ENCODE measurements at places on chromosomes 4 and X.
A peak's percentile ranks its signal among the peaks of the same experiment; 100 is the strongest.

- no peak for DNase-seq
Measured at GRCh38 chr4:8351931-8352367, 82.4 kb downstream of the HTRA3 start.

- no peak for DNase-seq
Measured at GRCh38 chrX:65586491-65586890, 51.9 kb upstream of the LAS1L start.

- no peak for DNase-seq
Measured at GRCh38 chr4:156792462-156793085, 179.0 kb downstream of the PDGFC start.

DNA sequence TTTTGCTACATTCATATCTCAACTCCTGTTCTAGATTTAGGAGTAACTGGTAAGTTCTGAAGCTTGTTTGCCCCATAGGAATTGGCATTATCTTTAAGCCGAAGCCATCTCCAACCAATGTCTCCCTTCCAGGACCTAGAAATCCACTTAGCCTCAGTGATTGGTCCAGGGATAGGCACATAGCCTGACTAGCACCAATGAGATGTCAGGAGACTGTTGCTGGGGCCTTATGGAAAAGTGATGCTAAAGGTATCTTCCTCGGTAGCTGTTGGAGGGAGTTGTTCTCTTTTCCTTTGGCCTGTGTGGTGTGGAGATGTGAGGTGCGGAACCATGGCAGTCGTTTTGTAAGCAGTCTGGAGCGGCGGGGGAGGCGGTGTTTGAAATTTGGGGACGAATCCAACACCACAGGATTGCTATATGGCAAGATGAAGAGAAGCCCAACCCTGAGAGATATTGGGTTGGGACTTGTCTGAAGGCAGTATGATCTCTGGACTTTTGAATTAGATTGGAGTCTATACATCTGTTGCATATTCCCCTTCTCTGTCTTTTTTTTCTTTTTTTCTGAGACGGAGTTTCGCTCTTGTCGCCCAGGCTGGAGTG is 109.8 kb upstream of the ATP6AP2 start:
- no peak for DNase-seq

- DNase-seq = peak; percentile 20
Measured at GRCh38 chr4:39976945-39977488, 694 bp downstream of the PDS5A start.

GRCh38 chr4:31482691-31483090 is 762.5 kb downstream of the PCDH7 start:
- DNase-seq = no peak

- no peak for DNase-seq
Measured at GRCh38 chr4:133968174-133968573, 233.4 kb downstream of the PABPC4L start.

DNA sequence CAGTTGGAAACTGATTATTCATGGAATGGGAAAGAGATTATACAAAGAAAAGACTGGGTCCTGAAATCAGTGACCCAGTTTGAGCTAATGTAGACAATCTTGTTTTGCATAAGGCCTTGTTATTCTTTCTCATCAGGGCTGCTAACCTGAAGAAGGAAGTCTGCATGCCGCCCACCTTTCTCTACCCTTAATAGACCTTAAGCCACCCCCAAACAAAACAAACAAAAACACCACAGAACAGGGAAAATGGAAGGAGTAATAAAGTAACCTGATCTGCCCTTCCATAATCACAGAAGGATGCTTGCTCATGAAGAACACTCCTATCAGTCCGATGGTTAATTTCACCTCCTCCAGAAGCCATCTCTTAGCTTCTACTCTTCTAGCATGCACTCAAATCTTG is 288.1 kb downstream of the FRMPD4 start:
- no peak for DNase-seq

DNA sequence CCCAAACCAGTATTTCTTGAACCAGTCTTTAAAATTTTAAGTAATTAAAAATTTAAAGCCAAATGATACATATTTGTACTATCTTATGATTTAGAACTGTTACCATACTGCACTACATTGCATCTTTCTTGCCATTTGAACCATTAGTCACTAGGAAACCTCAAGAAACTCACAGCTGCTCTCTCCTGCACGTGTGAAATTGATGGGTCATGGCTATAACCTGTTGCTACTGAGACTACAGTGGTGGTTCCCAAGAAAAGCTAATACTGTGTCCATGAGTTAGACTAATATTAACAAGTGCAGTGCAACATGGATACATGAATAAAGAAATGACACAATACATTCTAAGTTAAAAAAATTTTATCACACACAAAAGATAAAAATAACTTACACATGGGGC is 88.4 kb downstream of the PDE5A start:
- no peak for DNase-seq

GRCh38 chr4:1207157-1207470 is 34.7 kb upstream of the SPON2 start:
- no peak for DNase-seq

- DNase-seq = no peak
Measured at GRCh38 chr4:40325406-40326019, 9.6 kb upstream of the CHRNA9 start.

GRCh38 chrX:22300130-22300529 is 27.4 kb downstream of the CBLL2 start:
- no peak for DNase-seq

- peak; percentile 30 for DNase-seq
Measured at GRCh38 chr4:80138551-80139538, 58.5 kb upstream of the PRDM8 start.

- no peak for DNase-seq
Measured at GRCh38 chrX:150551963-150552362, 16.5 kb upstream of the MTM1 start.

DNA sequence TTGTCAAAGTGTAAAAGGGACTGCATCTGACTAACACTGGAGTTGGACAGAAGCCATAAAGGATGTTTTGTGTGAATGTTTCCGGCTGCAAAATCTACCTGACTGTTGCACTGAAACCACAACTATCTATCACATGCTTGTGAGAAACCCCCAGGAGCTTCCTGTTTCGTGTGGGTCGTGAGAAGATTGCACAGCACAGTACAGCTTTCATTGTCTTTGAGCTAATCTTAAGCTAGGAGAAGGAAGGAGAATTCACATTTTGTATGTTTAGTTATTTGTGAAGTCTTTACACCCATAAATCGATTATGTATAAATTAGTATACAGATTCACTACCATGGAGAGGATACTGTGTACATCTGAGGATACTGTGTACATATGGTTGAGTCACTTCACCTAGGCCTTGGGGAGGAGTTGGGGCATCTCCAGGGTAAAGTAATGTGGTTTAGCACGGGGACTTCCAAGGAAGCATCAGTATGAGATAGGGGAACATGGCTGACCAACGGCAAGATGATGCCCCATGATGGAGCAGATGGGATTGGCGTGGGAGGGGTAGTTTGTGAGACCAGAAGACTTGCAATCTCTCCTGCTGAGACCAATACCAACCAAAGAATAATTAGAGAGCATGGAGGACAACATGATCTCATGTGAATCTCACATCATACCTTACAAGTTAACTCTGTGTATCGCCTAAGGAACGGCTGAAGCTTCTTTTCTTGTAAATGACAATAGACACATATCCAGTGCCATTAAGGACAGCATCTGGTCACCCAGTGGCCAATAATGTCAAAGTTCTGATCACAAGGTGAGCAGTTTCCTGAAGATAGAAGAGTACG is 43.1 kb upstream of the FAM9C start:
- peak; percentile 32 for DNase-seq

DNA sequence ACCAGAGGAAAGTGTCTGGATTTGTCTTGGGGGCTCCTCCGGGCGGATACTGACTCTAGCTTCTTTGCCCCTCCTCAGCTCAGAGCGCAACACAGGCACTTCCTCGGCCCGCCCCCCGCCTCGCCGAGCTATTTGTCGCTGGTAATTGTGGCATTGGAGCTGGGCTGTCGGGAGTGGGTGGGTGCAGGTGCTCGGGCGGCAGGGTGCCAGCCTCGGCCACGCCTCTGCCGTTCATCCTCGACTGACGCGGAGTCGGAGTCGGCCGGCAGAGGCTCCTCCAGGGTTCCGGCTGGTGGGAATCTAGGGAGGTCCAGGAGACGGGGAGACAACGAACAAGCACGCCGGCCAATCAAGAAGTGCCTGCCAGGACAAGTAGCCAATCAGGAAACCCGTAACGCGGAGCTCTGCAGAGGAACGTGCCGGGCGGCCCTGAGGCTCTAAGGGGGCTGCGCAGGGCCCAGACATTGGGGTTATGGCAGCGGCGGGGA is 3.9 kb upstream of the SYN1 start:
- DNase-seq = no peak

DNA sequence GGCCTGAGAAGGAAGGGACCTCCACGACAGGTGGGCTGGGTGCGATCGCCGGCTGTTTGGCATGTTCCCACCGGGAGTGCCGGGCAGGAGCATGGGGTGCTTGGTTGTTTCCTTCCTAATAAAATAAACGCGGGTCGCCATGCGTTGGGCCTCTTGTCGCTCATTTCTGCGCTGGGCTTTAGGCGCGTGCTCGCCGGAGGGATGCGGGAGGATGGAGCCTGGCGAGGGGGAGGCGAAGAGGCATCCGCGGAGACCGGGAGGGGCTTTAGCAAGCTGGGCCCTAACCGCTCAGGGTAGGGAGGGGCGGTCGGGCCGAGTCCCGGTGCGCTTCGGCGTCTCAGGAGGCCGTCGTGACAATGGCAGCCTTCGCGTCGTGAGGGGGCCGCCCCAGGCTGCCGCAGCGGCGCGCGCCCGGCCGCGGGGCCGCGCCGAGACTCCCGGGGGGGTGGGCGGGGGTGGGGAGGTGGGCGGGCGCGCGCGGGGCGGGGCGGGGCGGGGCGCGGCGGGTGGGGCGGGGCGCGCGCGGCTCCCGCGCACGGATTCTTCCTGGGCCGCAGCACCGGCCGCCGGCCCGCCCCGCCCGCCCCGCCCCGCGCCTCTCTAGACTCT is 476 bp upstream of the GDI1 start:
- DNase-seq = no peak

GRCh38 chr4:165308166-165308565 is 19.3 kb upstream of the MSMO1 start:
- no peak for DNase-seq

DNA sequence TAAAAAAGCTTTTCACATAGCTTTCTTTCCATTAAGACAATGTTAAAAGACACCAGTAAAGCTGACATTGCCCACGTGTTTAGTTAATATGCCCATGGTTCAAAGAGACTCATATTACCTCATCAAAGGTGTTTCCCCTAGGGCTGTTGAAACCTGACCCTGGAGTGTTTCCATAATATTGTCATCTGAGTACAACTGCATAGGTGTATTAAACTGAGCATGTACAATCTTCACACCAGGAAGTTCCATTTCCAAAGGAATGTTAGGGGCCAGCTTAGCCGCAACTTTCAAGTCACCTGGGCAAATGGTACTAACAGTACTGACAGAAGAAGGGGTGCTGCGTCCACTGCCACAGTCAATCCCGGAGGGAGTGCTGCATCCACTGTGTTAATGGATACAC is 27.1 kb downstream of the PDLIM3 start:
- DNase-seq = no peak

DNA sequence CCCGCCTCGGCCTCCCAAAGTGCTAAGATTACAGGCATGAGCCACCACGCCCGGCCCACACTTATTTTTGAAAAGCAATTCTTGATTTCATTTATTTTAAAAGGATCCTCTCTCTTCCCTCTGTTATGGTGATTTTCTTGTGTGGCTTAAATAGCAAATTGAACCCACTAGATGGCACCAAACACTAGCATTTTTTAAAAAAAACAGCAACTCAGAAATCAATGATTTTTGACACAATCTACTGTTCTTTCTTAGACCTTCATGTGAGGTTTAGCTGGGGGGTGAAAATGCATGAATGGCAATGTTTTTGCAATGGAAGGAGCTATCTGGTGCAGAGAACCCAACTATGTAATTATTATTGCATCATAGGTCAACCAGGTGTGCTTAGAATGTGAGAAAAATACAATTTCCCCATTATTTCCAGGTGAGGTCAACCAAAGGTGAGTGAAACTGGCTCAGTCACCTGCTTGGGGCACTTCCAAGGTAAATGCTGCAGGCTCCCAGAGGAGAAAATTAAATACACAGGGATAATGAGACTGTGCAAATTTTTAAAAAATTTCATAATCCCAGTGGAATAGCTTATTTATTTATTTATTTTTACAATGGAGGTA is 226.7 kb upstream of the PRKX start:
- DNase-seq = no peak

DNA sequence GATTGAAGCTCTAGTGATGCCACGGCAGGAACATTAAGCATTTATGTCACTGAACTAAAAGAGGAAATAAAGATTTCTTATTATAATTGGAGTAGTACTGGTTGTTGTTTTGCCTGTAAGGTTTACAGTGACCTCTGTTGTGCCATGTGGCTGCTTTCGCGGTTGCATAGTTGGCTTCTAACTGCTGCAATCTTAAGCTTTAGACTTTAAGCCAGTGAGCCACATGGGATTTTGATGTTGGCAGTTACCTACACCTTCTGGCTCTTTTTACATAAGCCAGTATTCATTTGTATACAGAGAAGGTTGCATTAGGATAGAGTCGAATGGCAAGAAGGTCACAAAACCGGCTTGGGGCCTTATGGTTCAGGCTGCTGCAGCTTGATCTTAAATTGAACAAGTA is 1311.6 kb downstream of the RAPGEF2 start:
- no peak for DNase-seq

DNA sequence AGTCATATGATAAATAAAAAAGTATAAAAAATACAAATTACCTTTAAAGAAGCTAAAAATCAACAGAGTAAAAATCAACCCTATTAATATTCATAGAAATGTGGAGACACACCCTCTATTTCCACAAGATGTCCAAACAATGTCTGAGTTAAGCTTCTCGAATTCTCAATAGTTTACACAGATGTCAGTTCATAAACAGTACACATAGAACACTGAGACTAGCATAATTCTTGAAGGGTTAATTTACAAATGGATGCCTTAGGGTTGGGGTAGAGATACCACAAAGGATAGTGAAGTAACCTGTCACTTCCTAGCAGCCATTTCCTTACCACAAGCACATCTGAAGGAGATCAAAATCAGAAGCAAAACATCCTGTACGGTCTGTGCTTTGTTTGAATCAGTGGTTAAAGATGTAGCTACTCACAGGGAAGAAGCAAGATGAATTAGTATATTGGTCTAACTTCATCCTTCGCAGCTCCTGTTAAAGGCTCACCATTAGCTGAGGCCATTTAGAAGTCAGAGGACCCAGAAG is 2393.9 kb downstream of the ARAP2 start:
- DNase-seq = no peak

- DNase-seq = no peak
Measured at GRCh38 chr4:5773271-5773555, 62.2 kb downstream of the EVC start.

- DNase-seq = no peak
Measured at GRCh38 chr4:124183926-124184325, 528.6 kb downstream of the ANKRD50 start.

GRCh38 chr4:129899849-129900248 is 803.9 kb downstream of the C4orf33 start:
- no peak for DNase-seq

GRCh38 chr4:151725087-151725486 is 35.7 kb downstream of the GATB start:
- no peak for DNase-seq

- DNase-seq = no peak
Measured at GRCh38 chrX:25523574-25524540, 508.1 kb upstream of the ARX start.

All from stimulated activated CD4-positive, alpha-beta T cell treated with anti-CD3 and anti-CD28 coated beads, Interleukin-1b, Interleukin-23, amount 100 ng/mL, for 1 hour (primary cell).